Activated CD8-positive, alpha-beta T cell treated with anti-CD3 and anti-CD28 coated beads, Interleukin-2, amount 10 ng/mL, durations not matched to agents 7 days and 5 days (primary cell): ENCODE measurements at places on chromosomes 12 and 14.

DNA sequence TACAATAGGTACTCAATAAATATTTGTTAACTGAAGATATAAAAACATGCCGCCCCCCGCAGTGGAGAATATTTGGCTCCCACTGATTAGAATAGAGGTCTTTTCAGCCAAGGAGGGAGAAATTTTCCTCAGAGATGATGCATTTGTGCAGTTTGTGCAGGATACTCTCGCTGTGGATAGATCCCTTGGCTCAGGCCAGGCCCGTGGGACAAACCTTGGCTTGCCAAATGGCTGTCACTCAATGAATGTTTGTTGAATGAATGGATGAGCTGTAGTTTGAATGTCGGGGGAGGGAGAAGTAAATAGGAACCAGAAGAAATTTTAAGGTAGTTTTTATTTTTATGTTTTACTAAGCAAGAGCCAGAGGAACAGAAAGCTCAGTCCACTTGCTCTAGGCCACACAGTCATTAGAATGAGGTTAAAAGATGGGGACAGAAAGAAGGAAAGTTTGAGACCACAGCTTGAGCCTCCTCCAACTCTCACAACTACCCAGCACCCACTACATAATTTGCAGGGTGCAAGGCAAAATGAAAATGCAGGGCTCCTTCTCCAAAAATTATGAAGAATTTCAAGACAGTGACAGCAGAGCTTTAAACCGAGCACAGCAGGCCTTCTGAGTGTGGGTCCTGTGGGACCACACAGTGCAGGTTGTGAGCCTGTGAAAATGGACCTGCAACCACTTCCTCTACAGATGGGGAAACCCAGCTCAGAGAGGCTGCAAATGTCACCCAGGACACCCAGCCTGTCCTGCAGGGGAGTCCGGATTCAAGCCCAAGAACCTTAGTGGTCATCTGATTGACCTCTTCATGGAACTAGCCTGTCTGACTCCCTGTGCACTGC, 51.4 kb downstream of the WSCD2 start:
- no peak for DNase-seq
- H3K4me1 ChIP-seq = no peaks in the 10 kb centered on the region
- H3K27ac ChIP-seq = no peak overlapping the region
- H3K4me3 ChIP-seq = no peak overlapping the region
- no peaks in the 10 kb centered on the region for H3K36me3 ChIP-seq

GRCh38 chr14:64569138-64569631, 19.4 kb downstream of the PPP1R36 start:
- no peak overlapping the region for H3K4me3 ChIP-seq
- H3K27me3 ChIP-seq = peaks cover 10% of the 10 kb centered on the region
- DNase-seq = no peak
- no peaks in the 10 kb centered on the region for H3K4me1 ChIP-seq
- no peak overlapping the region for H3K27ac ChIP-seq

- no peaks in the 10 kb centered on the region for H3K27me3 ChIP-seq
- DNase-seq = no peak
- peaks cover 95% of the 10 kb centered on the region for H3K4me1 ChIP-seq
- peaks cover 77% of the 10 kb centered on the region for H3K36me3 ChIP-seq
- H3K27ac ChIP-seq = peak overlapping the region; percentile 94
Observed at GRCh38 chr14:61477712-61478462, 156.5 kb downstream of the PRKCH start.

DNA sequence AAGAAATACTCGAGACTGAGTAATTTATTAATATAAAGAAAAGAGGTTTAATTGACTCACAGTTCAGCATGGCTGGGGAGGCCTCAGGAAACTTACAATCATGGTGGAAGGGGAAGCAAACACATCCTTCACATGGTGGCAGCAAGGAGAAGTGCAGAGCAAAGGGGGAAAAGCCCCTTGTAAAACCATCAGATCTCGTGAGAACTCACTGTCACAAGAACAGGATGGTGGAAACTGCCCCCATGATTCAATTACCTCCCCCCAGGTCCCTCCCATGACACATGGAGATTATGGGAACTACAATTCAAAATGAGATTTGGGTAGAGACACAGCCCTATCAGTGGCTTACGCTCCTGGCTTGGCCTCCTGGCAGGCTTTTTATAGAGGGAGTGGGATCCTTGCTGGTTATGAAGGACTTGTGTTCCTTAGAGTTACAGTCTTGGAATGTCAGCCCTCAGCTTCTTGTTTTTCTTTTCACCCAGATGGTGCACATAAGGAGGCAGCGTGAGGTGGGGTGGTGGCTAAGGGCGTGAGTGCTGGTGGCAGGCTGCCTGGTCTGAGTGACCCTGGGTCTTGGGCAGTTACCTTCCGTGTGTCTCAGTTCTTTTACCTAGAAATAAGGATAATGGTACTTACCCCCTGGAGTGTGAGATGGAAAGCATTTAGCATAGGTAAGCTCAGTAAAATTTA, 25.7 kb downstream of the TRAF3 start:
- H3K27ac ChIP-seq = peak overlapping the region; percentile 19
- H3K27me3 ChIP-seq = no peaks in the 10 kb centered on the region
- H3K4me3 ChIP-seq = no peak overlapping the region

- no peak overlapping the region for H3K27ac ChIP-seq
- H3K4me3 ChIP-seq = no peak overlapping the region
- no peaks in the 10 kb centered on the region for H3K27me3 ChIP-seq
- no peaks in the 10 kb centered on the region for H3K36me3 ChIP-seq
Observed at GRCh38 chr12:129331356-129332085, 478.2 kb downstream of the GLT1D1 start.

DNA sequence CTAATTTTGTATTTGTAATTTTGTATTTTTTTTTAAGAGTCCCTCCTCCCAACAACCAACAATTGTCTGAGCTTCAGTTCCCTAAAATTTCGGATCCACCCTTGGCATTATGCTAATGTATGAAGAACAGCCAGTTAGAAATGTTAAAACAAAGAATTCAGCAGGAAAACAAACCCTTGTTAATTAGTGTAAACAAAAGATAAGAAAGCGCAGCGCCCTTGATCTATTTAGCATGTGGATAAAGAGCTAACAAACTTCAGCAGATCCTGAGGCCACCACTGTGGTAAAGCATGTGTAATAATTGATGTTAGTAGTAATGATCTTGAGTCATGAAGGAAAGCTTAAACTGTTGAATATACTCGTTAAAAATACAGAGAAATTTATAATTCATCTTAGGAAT, 199.8 kb downstream of the TMX1 start:
- H3K4me3 ChIP-seq = no peak overlapping the region
- no peak overlapping the region for H3K27ac ChIP-seq
- peaks cover 8% of the 10 kb centered on the region for H3K27me3 ChIP-seq
- H3K36me3 ChIP-seq = no peaks in the 10 kb centered on the region
- H3K4me1 ChIP-seq = no peaks in the 10 kb centered on the region
- DNase-seq = no peak

- H3K27ac ChIP-seq = no peak overlapping the region
- no peaks in the 10 kb centered on the region for H3K27me3 ChIP-seq
- DNase-seq = no peak
- no peak overlapping the region for H3K4me3 ChIP-seq
- no peaks in the 10 kb centered on the region for H3K4me1 ChIP-seq
- no peaks in the 10 kb centered on the region for H3K36me3 ChIP-seq
Observed at GRCh38 chr14:27175489-27175888, 577.7 kb upstream of the NOVA1 start.

GRCh38 chr12:62817556-62818271, 117.2 kb downstream of the PPM1H start:
- peaks cover 9% of the 10 kb centered on the region for H3K4me1 ChIP-seq
- H3K27me3 ChIP-seq = peaks cover 35% of the 10 kb centered on the region
- no peak overlapping the region for H3K27ac ChIP-seq
- no peaks in the 10 kb centered on the region for H3K36me3 ChIP-seq
- DNase-seq = no peak
